Hippocampal formation (tissue), 2 donors: ENCODE measurements at places on chromosomes 2 and 18.
A peak's percentile ranks its signal among the peaks of the same experiment; 100 is the strongest.

- no peak for DNase-seq
Measured at GRCh38 chr2:137172162-137172561, 406.8 kb downstream of the THSD7B start.

- peak; percentile 73 for DNase-seq
Measured at GRCh38 chr2:210503725-210504191, 27.2 kb upstream of the LANCL1 start.

DNA sequence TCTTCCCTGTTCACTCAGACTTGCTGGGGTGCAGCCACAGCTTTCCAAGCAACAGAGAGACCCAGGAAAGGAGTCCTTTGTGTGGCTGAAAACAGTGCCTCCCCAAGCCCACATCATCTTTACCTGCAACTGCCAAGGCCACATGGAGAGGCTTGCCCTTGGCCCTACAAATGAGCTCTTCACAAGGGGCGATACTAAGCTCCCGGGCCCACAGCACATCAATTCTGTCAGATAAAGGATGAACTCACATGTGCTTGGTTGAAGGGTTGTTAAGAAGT, 42.3 kb upstream of the SH3RF3 start:
- no peak for DNase-seq

DNA sequence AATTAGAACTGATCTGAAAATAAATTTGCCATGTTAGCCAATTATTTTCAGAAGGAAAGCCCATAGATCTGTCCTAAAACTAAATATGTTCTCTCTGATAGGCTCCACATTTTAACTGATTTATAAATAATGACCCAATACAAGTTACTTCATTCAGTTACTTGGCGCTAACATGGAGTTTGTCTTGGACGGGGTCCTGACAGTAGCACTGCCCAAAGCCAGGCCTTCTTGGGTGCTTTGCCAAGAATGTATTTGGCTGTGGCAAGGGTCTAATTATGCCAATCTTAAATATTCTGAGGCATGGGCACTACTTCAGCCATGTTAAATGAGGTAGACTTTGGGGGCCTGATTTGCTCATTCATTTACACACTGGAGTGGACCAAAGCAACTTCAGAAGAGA, 135.0 kb upstream of the PKDCC start:
- no peak for DNase-seq

- DNase-seq = no peak
Measured at GRCh38 chr18:21393986-21394385, 152.0 kb downstream of the GREB1L start.

DNA sequence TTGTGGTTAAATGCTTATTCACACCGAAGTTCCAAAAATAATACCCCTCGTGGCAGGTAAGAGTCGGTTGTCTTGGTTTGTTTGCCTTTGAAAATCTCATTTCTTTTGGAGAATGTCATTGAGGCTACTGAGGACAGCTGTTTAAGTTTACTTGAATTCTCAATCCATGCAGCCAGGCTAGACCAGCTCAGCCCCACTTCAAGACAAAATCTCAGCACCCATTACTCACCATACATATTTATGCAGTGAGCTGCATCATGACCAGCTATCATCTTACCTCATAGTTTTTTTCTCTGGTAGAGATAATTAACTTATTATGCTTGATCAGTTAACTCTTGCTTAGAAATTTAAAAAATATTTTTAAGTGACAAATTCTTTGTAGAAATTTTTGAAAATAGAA, 115.9 kb downstream of the HAUS1 start:
- no peak for DNase-seq

- no peak for DNase-seq
Measured at GRCh38 chr2:181112916-181113315, 132.5 kb downstream of the UBE2E3 start.

DNA sequence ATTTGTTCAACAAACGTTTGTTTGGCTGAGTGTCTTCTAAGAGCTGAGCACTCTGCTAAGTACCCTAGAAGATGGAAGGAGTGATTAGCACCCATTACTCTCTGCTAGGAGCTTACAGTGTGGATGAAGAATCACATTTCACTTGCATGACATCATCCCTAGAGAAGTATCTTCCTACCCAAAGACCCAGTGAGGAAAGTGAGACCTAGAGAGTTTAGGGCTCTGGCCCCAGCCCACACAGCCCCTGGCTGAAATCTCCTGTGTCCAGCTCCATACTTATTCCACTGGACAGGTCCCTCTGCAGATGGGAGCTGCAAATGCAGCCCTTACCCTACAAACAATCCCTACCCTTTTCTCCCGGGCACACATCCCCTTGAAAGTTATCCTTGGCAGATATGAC, 26.8 kb upstream of the EPAS1 start:
- no peak for DNase-seq

GRCh38 chr2:165874445-165875039, 79.0 kb downstream of the TTC21B start:
- DNase-seq = no peak

- DNase-seq = no peak
Measured at GRCh38 chr2:219308142-219309101, 779 bp downstream of the PTPRN start.

DNA sequence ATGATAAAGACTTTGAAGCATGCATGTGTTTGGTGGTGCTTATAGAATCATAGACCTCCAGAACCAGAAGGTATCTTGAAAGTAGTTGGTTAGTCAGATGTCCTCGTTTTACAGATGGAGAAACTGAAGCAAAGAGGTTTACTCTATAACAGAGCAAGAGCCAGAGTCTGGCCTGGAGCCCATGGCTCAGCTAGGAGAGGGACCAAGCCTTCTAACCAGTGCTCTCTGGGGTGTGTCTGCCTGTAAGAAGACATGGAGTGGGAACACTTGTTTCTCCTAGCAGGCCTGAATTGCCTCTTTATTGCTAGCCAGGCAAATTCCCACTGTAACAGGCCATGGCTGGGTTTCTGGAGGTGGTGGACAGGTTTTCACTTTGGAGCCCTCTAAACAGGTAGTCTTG, 67.9 kb downstream of the CD8B2 start:
- no peak for DNase-seq

- DNase-seq = no peak
Measured at GRCh38 chr2:127658641-127659407, 12.9 kb downstream of the GPR17 start.

- DNase-seq = no peak
Measured at GRCh38 chr2:152622219-152622618, 95.0 kb downstream of the PRPF40A start.

GRCh38 chr2:120227111-120227991, 4.2 kb upstream of the TMEM185B start:
- no peak for DNase-seq

DNA sequence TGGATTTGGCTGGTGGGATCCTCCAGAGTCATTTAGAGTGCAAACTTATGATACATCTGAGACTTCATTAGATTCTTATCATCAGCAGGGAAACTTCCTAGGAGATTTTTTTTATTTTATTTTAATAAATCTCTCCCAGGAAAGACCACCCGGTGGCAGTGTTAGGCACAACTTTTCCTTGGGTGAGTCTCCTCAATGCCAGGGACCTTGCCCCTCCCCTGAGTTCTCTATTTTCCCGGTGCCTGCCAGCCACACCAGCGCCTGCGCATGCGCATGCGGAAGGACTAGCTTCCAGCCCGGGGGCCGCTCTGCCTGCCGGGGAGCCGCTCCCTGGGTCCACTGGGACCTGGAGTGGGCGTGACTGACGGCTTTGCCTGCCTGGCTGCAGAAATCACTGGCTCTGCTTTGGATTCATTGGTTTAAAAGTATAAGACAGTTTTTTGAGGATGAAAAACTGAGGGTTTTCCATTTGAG, 86.6 kb downstream of the TMEM182 start:
- peak; percentile 78 for DNase-seq

GRCh38 chr2:104846786-104847585, 6.9 kb upstream of the POU3F3 start:
- no peak for DNase-seq

DNA sequence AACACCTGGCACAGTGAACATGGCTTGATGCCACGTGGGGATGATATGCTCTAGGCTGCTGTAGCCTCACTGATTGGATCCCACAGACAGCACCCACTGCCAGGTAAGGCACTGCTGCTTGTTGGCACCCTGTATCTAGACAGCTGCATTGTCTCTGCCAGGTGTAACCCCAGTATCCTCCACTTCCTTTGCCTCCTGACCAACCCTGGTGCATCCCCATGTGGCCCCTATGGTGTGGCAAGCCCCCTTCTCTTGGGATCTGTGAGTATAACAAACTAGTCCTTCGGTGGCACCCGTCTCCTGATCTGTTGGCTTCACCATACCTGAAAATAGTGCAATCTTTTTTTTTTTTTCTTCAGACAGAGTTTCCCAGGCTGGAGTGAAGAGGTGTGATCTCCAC, 11.1 kb downstream of the TEX51 start:
- DNase-seq = no peak

DNA sequence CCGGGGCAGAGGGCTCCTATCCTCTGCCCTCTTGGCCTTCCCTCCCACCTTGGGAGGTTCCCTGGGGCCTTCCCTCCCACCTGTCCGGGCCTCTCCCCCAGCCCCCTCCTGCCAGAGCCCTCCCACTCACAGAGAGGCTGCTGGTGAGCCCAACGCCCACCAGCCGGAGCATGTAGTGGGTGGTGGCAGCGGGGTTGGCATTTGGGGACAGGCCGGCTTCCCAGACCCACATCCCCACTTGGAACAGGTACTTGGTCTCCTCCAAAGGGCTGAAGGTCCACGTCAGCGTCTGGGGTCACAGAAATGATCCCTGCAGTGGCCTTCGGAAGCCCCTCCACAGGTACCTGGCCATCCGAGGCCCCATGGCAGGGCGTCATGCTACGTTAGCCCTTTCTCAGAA, 19.3 kb downstream of the CFAP65 start:
- DNase-seq = no peak

- DNase-seq = no peak
Measured at GRCh38 chr2:240567137-240567871, 980 bp upstream of the RNPEPL1 start.

- no peak for DNase-seq
Measured at GRCh38 chr18:78799382-78800089, 180.1 kb upstream of the SALL3 start.

GRCh38 chr18:6249788-6250187, 164.9 kb downstream of the L3MBTL4 start:
- DNase-seq = peak; percentile 12

DNA sequence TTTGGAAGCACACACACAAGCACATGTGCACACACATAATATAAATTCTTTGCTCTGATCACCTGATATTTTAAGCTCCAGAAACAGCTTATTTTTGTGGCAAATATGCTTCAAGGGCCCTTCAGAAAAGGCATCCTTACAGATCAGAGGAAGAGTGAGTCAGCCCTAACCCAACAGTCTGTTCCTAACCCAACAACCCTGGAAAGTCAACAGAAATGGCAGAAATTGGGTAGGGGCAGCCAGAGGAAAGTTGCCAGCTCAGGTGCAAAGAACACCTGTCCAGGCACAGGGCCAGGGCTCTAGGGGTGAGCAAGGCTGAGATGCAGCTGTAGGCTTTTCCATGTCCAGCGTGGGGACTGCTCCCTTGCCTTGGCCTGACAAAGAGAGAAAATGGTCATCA, 6.4 kb upstream of the NCKAP5 start:
- DNase-seq = no peak

GRCh38 chr2:69306822-69307578, 80.0 kb downstream of the GFPT1 start:
- DNase-seq = peak; percentile 58

- no peak for DNase-seq
Measured at GRCh38 chr2:229660951-229661350, 53.4 kb downstream of the DNER start.

GRCh38 chr2:1231466-1232063, 181.7 kb upstream of the TPO start:
- no peak for DNase-seq

DNA sequence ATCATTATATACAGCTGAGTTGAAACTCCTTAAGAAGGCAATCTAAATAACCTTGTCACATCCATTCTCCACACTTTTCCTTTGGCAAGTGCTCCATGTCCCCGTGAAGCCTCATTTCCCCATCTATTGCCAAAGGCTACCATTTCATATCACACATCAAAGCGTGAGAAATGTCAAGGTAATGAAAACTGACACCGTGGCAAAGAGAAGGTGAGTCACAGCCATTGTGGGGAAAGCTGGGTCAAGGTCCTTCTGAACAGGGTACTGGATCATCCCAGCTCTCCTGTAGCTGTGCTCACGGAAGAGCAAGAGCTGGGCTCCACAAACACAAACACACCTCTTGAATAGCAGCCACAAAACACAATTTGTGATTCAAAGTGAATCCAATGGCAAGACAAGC, 58.2 kb upstream of the REG3G start:
- DNase-seq = no peak

DNA sequence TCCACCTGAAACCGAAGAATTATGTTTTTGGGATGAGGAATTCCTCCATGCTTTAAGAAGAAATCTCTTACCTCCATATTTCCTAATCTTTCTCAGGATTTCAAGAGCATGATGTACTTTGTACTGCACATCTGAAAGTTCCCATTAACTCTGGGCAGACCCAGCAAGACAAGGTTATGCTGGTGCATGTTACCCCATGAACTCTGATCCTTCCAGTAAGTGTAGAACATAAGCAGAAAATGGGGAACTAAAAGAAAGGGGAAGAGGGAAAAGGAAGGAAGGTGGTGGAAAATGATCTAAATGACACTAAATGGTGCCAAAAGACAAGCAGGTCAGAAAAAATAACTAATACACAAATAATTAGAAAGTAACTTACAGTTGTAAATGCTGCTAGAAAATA, 50.7 kb downstream of the STRN start:
- no peak for DNase-seq

DNA sequence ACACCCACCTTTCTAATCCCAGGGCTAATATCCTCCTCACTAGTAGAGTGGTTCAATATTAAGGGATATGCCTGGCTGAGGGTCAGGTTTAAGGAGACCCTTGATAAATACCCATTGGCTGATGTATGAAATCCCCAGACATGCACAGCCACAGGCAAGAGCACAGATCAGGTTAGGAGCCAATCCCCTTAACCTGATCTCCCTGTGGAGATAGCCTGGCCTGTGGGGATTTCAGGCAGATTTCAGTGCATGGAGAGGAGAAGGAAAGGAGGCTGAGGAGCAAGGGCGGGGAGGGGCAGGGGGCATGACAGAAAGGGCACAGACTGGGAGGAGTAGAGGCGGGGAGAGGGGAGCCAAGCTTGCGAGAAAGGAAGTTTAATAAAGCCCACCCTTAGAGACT, 129.0 kb downstream of the LOXHD1 start:
- DNase-seq = no peak

DNA sequence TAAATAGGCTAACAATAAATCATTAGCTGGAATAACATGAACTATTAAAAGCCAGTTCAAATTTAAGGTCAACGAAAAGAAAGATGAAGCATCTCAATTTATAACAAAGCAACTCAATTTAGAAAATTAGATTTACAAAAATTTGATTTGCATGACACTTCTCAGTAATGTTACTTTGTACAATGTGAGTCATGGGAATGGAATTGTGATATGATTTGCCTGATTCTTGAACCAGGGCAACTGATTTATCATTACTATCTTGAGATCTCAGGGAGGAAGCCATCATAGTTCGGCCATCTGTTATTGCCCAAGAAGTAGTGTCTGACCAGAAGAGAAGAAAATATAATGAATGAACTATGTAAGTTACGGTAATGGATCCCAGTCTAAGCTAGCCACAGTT, 193.1 kb downstream of the RIT2 start:
- no peak for DNase-seq

- no peak for DNase-seq
Measured at GRCh38 chr2:134365356-134365755, 111.5 kb downstream of the MGAT5 start.
